Stimulated activated CD4-positive, alpha-beta T cell treated with anti-CD3 and anti-CD28 coated beads, Interleukin-1b, Interleukin-23, amount 100 ng/mL, for 24 hours (primary cell): ENCODE measurements at places on chromosomes 16 and 17.

DNA sequence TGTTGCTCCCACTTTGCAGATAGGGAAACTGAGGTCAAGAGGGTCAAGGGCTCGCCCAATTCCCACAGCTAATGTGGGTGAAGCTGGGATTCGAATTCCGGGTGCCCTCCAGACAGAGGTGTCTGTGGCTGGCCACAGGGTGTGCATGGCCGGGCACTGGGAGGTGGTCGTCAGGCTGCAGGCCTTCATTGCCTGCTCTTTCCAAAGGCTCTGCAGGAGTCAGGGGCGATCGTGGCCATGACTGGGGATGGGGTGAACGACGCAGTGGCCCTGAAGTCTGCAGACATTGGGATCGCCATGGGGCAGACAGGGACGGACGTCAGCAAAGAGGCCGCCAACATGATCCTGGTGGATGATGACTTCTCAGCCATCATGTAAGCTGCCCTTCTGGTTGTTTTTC is 49.8 kb downstream of the MEAK7 start:
- DNase-seq: no peak

GRCh38 chr16:57358086-57358420 is 530 bp upstream of the CCL22 start:
- no peak for DNase-seq

DNA sequence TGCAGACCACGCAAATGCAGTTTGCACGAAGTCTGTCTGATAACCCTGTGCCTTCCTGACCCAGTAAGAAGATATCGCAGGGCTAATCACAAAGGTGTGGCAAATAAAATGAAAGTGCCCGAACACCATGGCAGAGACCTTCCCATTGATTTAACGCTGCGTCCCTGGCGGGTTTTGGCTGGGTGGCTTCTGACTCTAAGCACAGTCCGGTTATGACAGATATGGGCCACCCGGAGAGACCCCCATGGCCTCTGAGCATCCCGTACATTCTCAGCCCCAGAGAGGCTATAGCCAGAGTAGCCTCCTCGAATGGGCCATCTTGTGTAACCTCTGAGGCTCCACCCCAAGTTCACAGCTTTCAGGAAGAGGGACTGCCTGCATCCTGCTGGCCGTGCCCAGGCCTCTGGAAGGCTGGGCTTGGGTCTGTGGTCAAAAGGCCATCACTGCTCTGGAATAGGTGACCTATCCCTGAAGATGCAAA is 5.5 kb downstream of the FOXC2 start:
- DNase-seq: no peak

DNA sequence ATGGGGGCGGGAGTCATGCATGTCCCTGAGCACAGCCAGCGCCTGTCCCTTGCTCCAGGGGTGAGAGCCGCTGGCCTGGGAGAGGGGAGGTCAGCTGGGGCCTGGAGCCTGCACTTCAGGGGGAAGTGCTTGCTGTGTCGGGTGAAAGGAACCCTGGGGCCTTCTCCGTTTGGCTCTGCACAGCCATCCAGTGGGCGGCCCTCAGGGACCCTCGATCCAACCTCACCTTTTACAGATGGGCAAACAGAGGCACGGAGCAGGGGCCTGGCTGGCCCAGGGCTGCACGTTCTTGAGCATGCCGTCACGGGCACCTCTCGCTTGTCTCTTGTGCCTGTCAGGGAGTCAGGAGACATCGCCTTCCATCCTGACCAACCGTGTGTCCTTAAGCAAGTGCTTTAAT is 1.8 kb downstream of the SNX20 start:
- no peak for DNase-seq

DNA sequence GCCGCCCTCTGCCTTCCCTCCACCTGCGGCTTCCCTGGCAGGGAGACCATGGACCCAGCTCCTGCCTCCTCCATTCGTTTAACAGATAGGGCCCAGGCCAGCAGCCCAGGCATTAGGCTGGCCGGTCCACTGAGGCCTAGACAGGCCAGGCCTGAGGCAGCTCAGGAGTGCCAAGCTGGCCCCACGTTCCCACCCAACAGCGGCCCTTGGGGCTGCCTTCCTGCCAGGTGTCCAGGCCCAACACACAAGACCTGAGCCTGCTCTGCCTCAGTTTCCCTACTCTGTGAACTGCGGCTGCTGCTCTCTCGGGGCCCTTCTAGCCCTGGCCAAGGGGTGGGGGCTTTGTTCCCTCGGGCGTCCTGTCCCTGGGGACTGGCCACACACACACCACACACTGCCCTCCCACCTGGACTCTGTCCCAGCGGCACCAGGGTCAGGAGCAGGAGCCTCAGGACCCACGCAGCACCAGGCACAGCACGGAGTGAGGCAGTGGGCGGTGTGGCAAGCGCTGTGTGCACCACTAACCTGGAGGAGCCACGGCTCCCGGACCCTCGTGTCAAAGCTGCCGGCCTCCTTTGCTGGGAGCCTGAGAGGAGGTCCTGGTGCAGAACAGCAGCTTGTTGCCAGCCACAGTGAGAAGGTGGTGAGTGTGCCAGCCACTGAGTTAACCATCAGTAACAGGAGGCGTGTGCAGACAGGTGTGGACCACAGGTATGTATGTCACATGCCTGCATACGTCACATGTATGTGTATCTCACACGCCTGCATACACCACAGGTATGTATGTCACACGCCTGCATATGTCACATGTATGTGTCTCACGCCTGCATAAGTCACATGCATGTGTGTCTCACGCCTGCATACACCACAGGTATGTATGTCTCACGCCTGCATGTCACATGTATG is 14.6 kb upstream of the CDH15 start:
- DNase-seq: no peak

GRCh38 chr16:85127379-85127723 is 15.1 kb upstream of the CIBAR2 start:
- no peak for DNase-seq

DNA sequence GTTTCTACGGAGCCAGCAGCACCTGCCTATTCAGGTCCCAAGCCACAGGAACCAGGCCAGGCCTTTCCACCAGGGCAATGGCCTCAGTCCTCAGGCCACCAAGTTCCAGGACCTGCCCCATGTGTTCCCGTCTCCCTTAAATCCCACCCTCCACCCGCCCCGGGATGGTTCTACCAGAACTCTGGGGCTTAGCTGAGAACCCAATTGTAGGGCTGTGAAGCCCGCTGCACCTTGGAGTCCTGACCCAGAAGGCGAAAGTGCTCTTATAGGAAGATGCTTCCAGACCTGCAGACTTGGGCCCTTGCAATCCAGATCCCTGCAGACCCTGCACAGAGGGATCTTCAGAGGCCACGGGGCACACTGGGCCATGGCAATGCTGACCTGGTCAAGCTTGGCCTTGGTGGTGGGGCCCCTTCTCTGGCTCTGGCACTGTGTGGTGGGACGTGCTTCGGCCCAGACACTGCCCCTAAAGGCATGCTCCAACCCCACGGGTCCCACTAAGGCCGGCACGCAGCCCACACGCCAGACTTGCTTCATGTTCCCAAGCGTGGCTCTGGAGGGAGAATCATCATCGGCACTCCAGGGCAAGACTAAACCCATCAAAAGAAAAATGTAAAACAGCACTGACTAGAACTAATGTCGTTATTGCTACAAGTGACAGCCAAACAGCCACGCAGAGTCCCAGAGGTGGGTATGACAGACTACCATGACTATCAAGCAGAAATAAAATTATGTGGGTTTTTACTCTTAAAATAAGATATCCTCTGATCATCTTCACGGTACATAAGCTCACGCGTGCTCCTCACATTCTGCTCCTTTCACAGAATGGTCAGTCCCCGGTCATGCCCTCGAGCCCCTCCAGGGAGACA is 41.3 kb upstream of the ATP2A3 start:
- no peak for DNase-seq

DNA sequence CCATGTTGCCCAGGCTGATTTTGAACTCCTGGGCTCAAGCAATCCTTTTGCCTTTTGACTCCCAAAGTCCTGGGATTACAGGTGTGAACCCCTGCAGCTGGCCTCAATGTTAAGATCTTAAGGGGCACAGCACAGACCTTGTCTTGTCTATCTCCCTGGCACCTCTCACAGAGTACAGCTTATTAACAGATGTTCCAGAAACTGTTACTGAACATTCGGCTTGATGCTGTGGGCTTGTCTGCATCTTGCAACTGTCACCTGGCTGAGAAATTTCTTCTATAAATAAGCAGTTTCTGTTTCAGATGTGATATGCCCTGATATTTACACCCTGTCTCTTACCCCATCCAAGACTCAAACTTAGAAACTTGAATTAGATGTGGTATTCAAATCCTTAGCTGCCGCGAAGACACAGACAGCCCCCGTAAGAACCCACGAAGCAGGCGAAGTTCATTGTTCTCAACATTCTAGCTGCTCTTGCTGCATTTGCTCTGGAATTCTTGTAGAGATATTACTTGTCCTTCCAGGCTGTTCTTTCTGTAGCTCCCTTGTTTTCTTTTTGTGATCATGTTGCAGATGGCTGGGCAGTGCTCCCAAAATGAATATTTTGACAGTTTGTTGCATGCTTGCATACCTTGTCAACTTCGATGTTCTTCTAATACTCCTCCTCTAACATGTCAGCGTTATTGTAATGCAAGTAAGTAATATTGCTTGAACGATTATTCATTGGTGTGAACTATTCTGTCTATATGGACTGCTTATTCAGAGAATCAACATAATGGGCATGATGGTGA is at the start of gene TNFRSF17:
TSS of gene TNFRSF17 (plus strand) at position 450 of the 791 bp plus-strand sequence. CDS start at position 565, 115 bp downstream.
- no peak for DNase-seq

GRCh38 chr16:78583441-78583840 is 484.0 kb downstream of the WWOX start:
- DNase-seq: no peak

DNA sequence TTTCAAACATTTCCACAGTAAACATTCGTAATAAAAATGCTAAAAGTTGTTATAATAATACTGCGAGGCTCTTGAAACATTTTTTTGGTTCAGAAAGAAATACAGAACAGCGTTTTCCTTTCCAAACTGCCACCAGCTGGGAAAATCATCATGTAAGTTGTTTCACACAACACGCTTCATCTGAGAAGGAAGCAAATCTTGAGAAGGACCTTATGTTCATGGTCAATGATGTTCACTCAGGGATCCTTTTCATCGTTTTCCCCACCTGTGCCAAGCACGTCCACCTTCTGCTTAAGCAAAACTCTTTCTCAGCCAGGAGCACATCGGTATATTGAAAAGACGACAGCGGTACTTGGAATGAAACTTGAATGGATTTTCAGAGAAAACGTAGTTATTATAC is 274.5 kb upstream of the ELAC2 start:
- DNase-seq: no peak

GRCh38 chr17:81999976-82000802 is 22.5 kb downstream of the CENPX start:
- no peak for DNase-seq

GRCh38 chr16:82651921-82652601 is 25.3 kb downstream of the CDH13 start:
- DNase-seq: no peak

GRCh38 chr16:21184834-21185233 is 26.4 kb downstream of the LDAF1 start:
- no peak for DNase-seq

DNA sequence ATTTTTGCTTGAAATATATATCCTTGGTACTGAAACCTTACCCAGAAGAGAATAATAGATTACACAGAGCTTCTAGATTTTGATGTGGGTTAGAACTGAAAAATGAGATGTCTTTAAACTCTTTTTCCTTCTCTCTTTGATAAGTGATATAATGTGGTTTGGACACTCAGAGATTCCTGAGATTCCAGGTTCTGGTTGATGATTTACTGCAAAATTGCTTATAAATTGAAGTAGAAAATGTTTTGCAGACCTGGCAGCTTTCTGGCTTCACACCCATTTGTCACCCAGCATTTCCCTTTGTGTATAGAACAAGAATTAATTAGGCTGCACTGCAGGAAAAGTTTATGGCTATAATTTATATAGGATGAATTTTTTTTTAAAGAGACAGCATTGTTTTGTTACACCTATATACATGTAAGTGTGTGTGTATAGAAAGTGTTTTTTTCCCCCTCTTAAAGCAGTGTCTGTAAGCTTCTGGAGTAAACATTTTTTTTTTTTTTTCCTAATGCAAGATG is 23.5 kb downstream of the AATF start:
- DNase-seq: no peak

DNA sequence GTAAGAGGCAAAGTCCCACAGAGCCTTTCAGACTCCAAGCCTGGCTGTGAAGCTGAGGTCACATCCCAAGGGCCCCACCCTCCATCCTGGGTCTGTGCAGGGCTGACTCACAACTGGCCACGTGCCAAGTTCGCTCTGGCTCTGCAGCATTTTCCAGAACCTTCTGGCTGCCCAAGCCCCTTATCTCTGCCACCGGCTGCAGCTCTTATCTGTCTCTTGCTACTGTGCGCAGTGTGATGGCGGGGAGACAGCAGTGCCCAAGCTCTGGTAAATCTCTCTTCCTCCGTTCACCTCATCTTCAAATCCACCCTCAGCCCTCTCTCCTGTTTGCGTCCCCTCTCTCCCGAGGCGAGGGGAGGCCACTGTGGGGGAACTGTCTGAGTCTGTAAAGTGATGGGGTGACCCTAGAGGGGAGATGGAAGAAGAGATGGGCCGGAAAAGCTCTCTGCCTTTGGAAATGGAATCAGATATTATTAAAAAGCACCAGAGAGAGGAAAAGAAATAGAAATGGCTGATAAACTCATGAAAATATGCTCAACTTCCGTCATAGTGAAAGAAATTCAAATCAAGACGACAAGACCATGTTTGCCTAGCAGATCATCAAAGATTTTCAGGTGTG is 162.7 kb upstream of the CDC42EP4 start:
- DNase-seq: no peak

DNA sequence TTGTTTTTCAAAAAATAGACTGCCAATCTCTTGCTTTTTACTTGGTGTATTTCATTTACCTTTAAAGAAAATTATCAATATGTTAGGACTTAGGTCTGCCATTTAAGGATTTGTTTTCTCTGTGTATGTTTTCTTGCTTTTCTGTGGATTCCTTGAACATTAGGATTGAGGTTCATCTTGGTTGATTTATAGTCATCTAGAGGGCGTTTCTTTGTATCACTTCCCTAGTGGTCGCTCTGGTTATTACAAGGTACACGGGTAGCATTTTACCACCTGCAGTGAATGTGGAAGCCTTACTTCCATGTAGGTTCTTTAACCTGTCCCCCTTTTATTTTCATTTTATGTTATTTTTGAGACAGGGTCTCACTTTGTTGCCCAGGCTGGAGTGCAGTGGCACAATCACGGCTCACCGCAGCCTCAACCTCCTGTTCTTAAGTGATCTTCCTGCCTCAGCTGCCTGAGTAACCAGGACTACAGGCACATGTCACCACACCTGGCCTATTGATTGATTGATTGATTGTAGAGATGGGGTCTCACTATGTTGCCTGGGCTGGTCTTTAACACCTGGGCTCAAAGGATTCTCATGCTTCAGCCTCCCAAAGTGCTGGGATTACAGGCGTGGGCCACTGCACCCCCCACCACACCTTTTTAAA is 35.2 kb upstream of the CBX4 start:
- no peak for DNase-seq
